ENCODE measurements at places on chromosomes 11 and 22.
A peak's percentile ranks its signal among the peaks of the same experiment; 100 is the strongest.

DNA sequence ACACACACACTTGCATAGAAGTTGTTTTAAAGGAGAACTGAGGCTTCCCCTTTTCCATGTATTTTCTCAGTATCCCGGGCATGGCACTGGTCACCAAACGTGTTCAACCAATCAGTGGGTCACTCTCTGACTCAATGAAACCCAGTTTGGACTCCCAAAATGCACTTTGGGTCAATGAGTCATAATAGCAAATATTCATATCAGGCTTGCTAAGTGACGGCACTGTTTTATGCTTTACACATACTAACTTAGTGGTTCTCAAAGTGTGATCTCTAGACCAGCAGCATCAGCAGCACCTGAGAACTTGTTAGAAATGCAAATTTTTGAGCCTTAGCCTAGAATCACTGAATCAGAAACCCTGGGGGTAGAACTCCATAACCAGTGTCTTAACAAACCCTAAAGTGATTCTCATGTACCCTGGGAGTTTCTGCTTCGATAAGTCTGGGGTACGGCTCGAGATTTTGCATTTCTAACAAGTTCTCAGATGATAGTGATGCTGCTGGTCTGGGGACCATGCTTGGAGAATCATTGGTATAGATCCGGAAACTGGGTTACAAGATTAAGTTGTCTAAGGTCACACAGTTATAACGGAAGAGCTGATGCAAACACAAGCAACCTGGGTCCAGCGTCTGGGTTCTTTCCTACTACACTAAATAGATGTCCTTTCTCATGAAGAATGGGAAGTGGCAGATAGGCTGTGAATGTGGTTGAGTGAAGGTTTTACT, 35.6 kb downstream of the ETS1 start:
- DNase-seq, result no peak

DNA sequence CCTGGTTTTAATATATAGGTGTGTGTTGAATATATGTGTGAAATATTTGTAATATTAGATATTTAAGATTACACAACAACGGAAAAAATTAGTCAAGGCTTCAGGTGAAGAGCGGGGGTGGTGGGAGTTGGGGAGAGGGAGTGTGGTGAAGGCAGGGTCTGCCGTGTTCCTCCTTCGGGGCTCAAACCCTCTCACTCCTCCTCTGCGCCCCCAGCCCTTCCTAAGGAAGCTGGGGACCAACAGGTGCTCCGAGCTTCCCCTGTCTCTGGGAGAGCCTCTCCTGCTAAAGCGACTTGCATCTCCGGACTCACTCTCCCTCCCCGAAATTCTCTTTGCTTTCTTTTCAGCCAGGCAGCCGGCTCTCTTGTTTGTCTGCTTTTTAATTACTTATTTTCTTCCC, 960 bp upstream of the CADM1 start:
- DNase-seq, result no peak

- DNase-seq, result peak; percentile 87
Observed at GRCh38 chr22:30286813-30287647, 2.3 kb downstream of the CASTOR1 start.

- no peak for DNase-seq
Observed at GRCh38 chr11:128854841-128855240, 12.3 kb downstream of the KCNJ1 start.

GRCh38 chr11:48079596-48079995, 99.2 kb downstream of the PTPRJ start:
- no peak for DNase-seq

- no peak for DNase-seq
Observed at GRCh38 chr11:118689503-118689851, 10.0 kb upstream of the TREH start.

DNA sequence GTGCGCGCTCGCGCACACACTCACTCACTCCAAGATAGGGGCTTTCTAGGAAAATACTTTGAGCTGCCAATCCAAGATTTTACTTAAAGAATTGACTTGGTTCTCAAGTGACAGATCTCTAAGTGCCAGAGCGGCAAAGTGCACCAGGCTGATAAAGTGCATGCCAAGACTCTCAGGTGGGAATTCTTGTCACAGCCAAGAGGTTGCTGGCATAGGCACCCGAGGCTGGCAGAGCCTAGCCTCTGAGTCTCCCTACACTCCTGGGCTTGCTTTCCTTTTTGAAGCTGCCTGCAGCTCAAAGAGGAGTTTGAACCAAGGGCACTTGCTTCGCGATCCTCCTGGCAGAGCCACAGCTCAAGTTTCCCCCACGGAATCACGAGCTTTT, 2.5 kb upstream of the ADM start:
- DNase-seq, result no peak

DNA sequence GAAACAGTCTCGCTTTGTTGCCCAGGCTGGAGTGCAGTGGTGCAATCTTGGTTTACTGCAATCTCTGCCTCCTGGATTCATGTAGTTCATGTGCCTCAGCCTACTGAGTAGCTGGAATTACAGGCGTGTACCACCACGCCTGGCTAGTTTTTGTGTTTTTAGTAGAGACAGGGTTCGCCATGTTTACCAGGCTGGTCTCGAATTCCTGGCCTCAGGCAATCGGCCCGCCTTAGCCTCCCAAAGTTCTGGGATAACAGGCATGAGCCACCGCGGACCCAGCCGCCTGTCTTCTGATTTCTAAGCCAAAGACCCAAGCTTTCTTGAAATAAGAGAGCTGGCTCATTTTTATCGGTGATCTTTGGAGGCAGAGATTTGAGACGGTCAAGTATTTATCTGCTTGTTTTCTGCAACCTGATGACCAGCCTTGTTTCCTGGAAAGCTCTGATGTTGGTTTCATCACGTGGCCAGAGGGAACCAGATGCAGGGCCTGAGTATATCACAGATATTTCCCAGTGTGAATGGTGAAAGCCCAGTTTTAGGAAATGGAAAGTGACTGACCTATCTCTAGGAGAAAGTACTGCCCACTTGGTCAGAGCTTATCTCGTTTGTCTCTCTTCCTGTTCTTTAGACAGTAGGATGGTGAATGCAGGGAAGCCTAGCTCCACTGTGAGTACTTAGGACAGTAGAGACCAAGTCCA, 5.7 kb upstream of the SIDT2 start:
- no peak for DNase-seq

- no peak for DNase-seq
Observed at GRCh38 chr22:45265535-45265934, 19.2 kb upstream of the UPK3A start.

- no peak for DNase-seq
Observed at GRCh38 chr11:44176546-44177213, 81.2 kb downstream of the EXT2 start.

- no peak for DNase-seq
Observed at GRCh38 chr11:11105361-11105760, 247.5 kb upstream of the ZBED5 start.

DNA sequence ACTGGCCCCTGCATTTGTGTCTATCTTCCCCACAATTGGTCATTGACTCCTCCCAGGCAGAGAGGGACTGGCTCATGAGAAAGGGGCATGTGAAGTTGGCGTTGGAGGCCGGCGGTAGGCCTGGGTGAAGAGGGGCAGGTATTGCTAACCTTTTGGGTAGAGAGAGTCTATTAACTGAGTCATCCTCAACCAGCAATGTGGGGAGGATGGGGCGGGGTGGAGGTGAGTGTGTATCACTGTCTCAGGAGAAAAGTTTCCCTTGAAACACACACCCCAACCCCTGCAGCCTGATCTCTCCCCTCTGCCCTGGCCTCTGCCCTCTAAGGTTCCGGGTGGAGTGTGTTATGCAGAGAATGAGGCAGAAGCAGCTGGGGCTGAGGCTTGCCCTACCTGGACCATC, 60.1 kb upstream of the PHF21B start:
- DNase-seq, result no peak

GRCh38 chr11:304061-304506, 3.5 kb upstream of the IFITM2 start:
- DNase-seq, result no peak

DNA sequence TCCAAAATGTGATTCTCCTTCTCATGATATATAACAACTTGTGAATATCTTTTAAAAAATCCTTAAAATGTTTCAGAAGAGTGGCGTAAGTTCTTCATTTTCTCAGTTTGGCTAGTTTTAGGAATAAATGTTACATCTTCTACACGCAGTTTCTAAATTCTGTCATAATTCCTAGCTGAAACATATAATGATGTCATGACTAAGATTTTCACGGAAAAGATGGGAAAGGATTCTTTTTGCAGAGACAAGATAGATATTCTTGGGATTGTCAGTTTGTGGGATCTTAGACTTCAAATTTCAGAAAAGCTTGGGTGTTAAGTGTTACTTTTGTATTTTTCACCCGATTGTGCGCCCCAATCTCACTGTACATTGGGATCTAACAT, 1.7 kb downstream of the EED start:
- no peak for DNase-seq

GRCh38 chr22:36860821-36861659, at the start of gene NCF4:
Gene NCF4, plus strand, starts transcription at chr22:36861006. Its CDS starts 166 bp downstream, at chr22:36861172.
- no peak for DNase-seq

- no peak for DNase-seq
Observed at GRCh38 chr11:115765803-115766239, 261.6 kb upstream of the CADM1 start.

GRCh38 chr11:75503531-75504099, 22.1 kb downstream of the GDPD5 start:
- no peak for DNase-seq

- no peak for DNase-seq
Observed at GRCh38 chr22:35305525-35306070, 5.9 kb downstream of the TOM1 start.

DNA sequence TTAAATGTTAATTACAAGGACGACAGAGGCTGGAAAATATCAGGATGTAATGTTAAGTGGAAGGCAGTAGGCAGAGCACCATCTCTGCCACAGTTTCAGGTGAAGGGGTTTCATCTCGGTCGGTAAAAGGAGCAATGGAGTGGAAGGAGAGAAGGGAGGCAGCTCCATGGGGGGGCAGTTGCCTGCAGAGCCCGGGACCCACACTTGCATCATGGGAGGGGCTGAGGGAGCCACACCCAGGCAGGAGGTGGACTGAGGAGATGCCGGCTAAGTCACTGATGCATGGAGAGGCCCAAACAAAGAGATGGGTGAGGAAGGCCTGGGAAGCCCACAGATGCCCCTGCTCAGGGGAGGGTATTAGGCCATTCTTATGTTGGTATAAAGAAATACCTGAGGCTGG, 1470.9 kb downstream of the BRD1 start:
- DNase-seq, result no peak

- DNase-seq, result no peak
Observed at GRCh38 chr11:45576461-45577215, 88.8 kb downstream of the CHST1 start.

DNA sequence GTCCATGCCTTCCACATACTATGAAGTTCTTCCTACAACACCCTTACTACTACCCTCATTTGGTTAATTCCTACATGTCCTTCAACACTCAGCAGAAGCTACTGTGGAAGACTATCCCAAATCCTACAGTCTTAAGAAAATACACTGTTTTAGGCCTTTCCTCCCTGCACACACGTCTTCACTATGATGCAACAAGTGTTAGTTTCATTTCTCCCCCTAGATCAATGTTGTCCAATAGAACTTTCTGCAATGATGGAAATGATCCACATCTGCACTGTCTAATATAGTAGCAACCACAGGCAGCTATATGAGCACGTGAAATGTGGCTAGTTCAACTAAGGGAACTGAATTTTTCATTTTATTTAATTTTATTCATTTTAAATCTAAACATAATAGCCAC, 46.7 kb upstream of the CCDC34 start:
- DNase-seq, result no peak

GRCh38 chr22:25282346-25282670, 62.9 kb downstream of the CRYBB2 start:
- DNase-seq, result no peak

DNA sequence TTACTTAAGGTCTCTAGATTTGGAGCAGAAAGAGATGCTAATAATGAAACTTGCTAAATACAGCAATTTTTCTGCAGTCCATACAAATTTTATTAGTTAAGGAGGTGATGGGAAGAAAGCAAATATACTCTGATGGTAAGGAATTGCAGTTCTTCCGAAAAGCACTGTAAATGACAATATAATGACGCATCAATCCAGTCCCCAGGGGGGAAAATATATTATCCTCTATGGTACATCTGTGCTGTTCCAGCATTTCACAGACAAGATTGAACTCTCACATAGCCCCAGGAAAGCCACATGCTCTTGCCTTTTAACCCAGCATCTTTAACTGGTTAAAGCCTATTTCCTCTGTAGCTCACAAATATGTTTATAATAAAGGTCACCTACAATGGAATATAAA, 416.6 kb upstream of the CCDC90B start:
- DNase-seq, result no peak

DNA sequence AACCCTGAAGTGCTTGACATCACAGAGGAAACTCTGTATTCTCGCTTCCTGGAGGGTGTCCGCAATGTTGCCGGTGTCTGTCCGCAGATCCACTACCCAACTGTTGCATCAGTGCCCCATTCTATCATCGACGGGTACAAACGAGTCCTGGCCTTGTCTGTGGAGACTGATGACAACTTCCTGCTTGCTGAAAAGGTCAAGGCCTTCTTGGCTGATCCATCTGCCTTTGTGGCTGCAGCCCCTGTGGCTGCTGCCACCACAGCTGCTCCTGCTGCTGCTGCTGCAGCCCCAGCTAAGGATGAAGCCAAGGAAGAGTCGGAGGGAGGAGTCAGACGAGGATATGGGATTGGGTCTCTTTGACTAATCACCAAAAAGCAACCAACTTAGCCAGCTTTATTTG, 42.9 kb upstream of the DAGLA start:
- no peak for DNase-seq

All from activated T-cell treated with anti-CD3 and anti-CD28 coated beads for 4 hours (primary cell).